ENCODE measurements at places on chromosomes 3 and 15. TPM values are rescaled to one million over a fixed set of nuclear protein-coding genes. Genes with fewer than 3 reads are reported as not detected.

CD80 gene
- total RNA-seq = 13.3 TPM

DHFR2 gene
- total RNA-seq = 8.1 TPM

LNP1 gene
- total RNA-seq = 1.7 TPM

SMCO1 gene
- total RNA-seq = not detected

PCOLCE2 gene
- total RNA-seq = 0.53 TPM

CASR gene
- not detected for total RNA-seq

GPD1L gene
- 15.4 TPM for total RNA-seq

GBE1 gene
- total RNA-seq = 41.9 TPM

SLC28A2 gene
- total RNA-seq = not detected

ITIH3 gene
- total RNA-seq = not detected

SERINC4 gene
- total RNA-seq = 0.11 TPM

CDHR4 gene
- total RNA-seq = not detected

CCR3 gene
- not detected for total RNA-seq

GOLGA8N gene
- total RNA-seq = 1.0 TPM

CPNE9 gene
- total RNA-seq = 0.10 TPM
